Chondrocyte (in vitro differentiated cells): ENCODE measurements at places on chromosomes 16 and 17. TPM values are rescaled to one million over a fixed set of nuclear protein-coding genes. Genes with fewer than 3 reads are reported as not detected.
A peak's percentile ranks its signal among the peaks of the same experiment; 100 is the strongest.

DNA sequence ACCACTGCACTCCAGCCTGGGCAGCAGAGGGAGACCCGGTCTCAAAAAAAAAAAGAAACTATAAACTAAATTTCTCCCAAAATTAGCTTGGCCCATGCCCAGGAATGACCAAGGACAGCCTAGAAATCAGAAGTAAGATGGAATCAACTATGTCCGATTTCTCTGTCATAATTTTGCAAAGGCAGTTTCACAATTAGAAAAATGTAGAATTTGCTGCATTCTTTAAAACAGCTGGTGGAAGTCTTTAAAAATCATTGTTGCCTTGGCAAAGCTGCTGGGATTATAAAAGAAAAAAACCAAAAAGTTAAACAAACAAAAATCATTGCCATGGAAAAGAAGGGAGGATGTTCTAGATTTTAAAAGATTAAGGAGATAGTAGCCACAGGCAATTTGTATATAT is 32.4 kb downstream of the WWP2 start:
- no peak for DNase-seq

- DNase-seq: no peak
Observed at GRCh38 chr17:68394608-68395331, 62.5 kb downstream of the WIPI1 start.

DNA sequence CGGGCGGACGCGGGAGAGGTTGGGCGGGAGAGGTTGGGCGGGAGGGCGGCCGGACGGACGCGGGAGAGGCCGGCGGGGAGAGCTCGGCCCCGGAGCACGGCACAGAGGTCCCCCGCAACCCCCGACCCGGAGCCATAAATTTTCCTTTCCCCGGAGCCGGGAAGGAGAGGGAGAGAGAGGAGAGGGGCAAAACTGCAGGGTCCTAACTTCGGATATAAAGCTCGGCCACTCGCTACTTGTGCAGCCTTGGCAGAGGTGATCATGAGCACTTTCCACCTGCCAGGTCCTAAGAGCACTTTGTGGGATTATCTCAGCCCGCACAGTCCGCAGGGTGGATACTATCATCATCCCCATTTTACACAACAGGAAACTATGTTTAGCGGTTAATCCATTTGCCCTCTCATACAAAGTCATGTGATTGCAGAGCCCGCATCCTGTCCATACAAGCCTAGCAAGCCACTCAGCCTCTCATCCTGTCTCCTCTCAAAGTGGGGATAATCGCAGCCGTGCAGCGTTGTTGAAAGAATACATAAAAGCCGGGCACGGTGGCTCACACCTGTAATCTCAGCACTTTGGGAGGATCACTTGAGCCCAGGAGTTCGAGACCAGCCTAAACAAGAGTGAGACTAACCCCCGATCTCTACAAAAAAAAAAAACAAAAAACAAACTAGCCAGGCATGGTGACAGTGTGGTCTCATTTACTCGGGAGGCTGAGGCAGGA is 780 bp upstream of the DCAKD start:
- DNase-seq: peak; percentile 52

- DNase-seq: no peak
Observed at GRCh38 chr17:28196636-28197035, 122.4 kb upstream of the TMEM97 start.

STAC2 gene
- total RNA-seq: 0.35 to 1.1 TPM (median 0.44 TPM) in 3 replicates
